ENCODE measurements at places on chromosomes 6 and 20.
A peak's percentile ranks its signal among the peaks of the same experiment; 100 is the strongest.

DNA sequence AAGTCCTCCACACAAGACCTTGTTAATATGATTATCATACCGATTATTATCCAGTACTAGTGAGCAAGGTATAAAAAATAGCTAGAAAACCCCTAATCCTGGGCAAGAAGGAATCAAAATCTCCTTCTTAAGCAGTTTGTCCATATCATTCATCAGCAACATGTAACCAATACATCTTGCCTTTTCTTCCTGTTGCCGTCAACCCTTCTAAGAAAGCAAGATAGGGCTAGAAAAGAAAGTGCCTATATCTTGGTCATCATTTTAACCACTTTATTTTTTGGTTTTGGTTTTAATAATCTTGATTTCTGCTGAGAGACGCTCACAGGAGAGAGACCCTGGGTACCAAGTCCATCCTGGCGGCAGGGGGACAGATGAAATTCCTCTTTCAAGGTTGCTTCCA, 27.2 kb upstream of the PREX1 start:
- no peak for DNase-seq

- DNase-seq: no peak
Measured at GRCh38 chr20:50356525-50356885, 153.7 kb upstream of the PTPN1 start.

DNA sequence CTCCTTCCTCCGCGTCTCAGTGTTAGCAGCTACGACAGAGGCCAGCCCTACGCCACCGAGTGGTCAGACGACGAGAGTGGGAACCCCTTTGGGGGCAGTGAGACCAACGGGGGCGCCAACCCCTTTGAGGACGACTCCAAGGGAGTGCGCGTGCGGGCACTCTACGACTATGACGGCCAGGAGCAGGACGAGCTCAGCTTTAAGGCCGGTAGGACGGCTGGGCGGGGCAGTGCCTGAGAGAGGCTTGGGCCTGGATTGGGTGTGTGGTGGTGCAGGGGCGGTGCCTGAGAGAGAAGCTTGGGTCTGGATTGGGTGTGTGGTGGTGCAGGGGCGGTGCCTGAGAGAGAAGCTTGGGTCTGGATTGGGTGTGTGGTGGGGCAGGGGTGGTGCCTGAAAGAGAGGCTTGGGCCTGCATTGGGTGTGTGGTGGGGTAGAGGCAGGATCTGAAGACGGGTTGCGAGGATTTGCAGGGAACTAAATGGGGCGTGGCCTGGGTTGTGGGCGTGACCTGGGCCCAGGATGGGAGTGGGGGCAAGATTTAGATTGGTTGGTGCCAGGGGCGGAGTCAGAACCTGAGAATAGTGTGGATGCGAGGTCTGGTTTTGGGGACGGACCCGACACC, 24.4 kb downstream of the SPDEF start:
- no peak for DNase-seq

DNA sequence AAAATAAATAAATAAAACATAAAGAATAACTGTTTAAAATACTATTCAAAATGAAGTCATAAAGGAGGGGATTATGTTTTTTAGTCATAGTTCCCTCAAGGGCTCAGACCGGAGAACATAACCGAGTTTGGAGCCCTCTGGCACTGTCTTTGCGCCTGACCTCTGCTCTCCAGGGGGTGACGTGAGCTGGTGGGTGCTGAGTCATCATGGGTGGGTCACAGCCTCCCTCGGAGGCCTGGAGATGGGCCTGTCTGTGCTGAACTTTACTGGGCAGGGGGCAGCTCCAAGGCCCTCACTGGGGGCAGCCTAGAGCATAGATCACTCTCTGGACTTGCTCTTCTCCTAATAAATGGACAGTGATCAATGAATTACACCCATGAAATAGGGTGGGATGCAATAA, 3.1 kb upstream of the MAVS start:
- no peak for DNase-seq

DNA sequence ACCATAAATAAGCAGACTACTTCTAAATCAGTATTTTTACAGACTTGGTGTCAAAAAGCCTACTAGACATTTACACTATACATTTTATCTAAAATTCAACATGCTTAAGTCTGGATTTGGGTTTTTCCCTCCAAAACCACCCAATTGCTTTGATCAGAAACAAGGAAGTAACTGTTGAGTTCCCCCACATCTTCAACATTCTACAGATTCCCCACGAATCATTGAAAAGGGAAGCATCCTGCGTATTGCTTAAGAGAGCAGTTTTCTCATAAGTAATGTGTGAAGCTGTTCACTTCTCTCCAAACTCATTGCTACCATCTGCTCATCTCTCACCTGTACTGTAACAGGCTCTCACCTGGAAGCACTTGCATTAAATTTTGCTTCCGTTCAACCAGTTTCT, 36.4 kb upstream of the RNF144B start:
- no peak for DNase-seq

- DNase-seq: no peak
Measured at GRCh38 chr6:41050536-41050935, 2.5 kb upstream of the APOBEC2 start.

GRCh38 chr6:323730-324088, 31.4 kb downstream of the DUSP22 start:
- no peak for DNase-seq

GRCh38 chr6:128538763-128539162, 18.4 kb upstream of the PTPRK start:
- DNase-seq: no peak

DNA sequence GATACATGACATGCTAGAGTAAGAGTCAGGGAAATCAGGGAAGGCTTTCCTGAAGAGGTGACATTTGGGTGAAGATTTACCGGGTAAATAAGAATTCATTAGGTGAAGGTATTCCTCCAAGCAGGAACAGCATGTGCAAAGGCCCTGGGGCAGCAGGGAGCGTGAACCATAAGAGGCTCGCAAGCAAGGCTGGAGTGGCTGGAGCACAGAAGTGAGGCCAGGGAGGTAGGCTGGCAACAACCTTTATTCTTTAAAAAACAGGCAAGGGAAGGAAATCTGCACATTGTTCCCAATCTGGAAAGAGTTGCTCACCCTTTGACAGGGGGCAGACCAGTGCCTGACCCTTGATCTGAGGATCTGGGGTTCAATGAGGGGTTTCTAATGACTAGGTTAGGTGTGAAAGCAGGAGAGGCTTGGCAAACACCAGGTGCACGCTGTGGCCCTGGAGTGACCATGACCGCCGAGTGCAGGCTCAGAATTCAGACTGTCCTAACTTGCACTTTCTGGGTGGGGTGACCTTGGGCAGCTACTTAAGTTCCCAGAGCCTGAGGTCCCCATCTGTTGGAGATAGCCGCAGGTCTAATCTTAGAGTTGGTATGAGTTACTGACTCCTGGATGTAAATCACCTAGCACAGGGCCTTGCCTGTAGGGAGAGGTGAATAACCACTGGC, 1.9 kb downstream of the KIAA1755 start:
- no peak for DNase-seq

- DNase-seq: no peak
Measured at GRCh38 chr6:13239530-13240455, 88.5 kb downstream of the TBC1D7 start.

- DNase-seq: no peak
Measured at GRCh38 chr20:22583773-22584521, 425 bp downstream of the FOXA2 start.

DNA sequence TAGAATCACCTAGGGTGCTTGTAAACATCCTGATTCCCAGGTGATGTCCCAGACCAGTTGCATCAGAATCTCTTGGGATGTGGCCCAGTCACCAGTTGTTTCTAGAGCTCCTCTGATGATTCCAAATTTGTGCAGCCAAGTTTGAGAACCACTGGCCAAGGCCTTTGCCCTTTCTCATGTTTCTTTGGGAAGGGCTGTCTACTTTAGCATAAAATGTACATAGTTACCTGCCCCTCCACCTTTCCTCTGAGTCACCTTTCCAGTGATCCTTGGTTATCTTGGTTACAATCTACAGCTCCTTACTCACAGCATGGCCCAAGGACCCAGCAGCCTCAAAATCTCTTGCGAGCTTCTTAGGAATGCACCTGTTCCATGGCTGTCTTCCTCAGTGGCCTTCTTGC, 266.4 kb upstream of the PRND start:
- no peak for DNase-seq

- DNase-seq: no peak
Measured at GRCh38 chr20:19456595-19457395, 244.4 kb downstream of the SLC24A3 start.

GRCh38 chr6:163728442-163729126, 314.1 kb downstream of the QKI start:
- DNase-seq: no peak

- DNase-seq: no peak
Measured at GRCh38 chr6:29486577-29486976, 1.2 kb downstream of the MAS1L start.

- peak; percentile 73 for DNase-seq
Measured at GRCh38 chr6:110537208-110538123, 61.1 kb upstream of the SLC22A16 start.

- DNase-seq: no peak
Measured at GRCh38 chr6:32117461-32117860, 8.3 kb upstream of the TNXB start.

DNA sequence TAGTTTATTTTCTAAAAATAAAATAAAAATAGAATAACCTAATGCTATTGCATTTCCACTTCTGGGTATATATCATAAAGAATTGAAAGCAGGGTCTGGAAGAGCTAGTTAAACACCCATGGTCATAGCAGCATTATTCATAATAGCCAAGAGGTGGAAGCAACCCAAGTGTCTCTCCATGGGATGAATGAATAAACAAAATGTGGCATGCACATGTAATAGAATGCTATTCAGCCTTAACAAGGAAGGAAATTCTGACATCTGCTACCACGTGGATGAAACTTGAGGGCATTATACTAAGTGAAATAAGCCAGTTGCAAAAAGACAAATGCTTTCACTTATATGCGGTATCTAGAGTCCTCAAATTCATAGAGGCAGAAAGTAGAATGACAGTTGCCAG, 130.8 kb downstream of the TIAM2 start:
- no peak for DNase-seq

GRCh38 chr6:111200350-111201243, 113.3 kb downstream of the SLC16A10 start:
- no peak for DNase-seq

GRCh38 chr20:56968376-56969048, 297.9 kb downstream of the BMP7 start:
- DNase-seq: no peak

GRCh38 chr6:31446481-31446880, 43.1 kb downstream of the MICA start:
- peak; percentile 27 for DNase-seq

- no peak for DNase-seq
Measured at GRCh38 chr6:167660944-167661551, 165.7 kb upstream of the AFDN start.

GRCh38 chr20:9955646-9956045, 79.1 kb upstream of the ANKEF1 start:
- no peak for DNase-seq

GRCh38 chr6:5481750-5482149, 220.4 kb downstream of the FARS2 start:
- no peak for DNase-seq

DNA sequence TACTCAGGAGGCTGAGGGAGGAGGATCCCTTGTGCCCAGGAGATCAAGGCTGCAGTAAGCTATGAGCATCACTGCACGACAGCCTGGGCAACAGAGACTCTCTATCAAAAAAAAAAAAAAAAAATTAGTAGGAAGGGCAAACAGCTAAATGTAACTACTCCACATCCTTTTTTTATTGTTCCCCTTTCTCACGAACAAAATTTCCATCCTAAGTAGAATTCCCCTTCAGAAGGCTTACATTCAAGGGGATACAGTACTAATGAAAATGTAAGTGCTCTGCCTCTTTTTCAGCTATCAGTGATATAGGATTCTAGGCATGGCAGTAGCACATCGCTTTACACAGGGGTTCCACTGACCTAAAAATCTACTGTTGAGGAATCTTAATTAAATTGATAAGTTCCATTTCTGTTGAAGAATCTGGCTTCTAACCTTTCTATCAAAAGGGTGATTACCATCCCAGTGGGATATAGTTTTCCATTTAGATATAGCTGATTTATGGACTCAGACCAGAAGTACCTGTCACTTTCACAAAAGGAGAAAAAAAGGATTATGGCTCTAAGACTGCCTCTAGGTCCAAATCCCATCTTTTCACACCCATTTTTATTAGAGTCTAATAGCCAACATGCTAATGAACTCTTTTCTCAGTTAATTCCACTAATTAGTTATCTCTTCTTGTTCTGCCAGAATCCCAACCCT, 2.6 kb downstream of the B4GALT5 start:
- DNase-seq: no peak

DNA sequence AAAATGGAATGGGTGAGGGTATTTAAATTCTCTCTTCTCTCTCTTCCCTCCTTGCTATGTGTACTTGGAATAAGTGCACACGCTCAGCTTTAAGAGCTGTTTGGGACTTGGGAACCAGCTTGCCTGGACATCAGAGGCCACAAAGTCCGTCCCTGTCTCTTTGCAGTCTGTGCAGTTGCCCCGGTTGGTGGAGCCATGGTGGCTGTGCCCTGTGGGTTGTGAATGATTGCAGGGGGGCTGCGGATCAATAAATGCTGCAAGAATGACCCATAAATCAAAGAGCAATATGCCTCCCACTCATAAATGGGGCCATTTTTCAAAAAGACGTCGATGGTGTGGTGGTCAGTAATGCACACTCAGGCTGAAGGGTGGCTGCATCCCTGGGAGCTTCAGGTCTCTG, 135.1 kb upstream of the CST7 start:
- no peak for DNase-seq

DNA sequence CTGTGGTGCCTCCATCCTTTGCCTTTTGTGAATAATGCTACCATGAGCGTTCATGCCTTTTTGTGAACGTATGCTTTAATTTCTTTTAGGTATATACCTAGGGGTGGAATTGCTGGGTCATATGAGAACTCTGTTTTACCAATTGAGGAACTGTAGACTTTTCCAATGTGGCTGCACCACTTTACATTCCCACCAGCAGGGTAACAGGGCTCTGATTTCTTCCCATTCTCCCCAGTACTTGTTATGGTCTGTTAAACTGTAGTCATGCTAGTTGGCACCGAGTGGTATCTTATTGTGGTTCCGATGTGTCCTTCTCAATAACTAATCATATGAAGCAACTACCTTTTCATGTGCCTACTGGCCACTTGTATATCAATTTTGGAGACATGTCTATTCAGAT, 312.1 kb downstream of the GMDS start:
- DNase-seq: no peak

- DNase-seq: peak; percentile 59
Measured at GRCh38 chr20:35232575-35232974, 6.1 kb downstream of the MMP24 start.

GRCh38 chr6:11253594-11253993, 21.1 kb upstream of the NEDD9 start:
- DNase-seq: no peak

GRCh38 chr6:151690768-151691562, 116.5 kb upstream of the ESR1 start:
- no peak for DNase-seq

GRCh38 chr6:31170600-31170881, at the start of gene POU5F1:
TSS of gene POU5F1 (minus strand) at chr6:31170682. CDS start at chr6:31170620, 62 bp downstream.
- DNase-seq: no peak

All from HS-27A (cell line).